SHP77 (cell line): ENCODE measurements at places on chromosomes 1 and 21.
A peak's percentile ranks its signal among the peaks of the same experiment; 100 is the strongest.

GRCh38 chr1:236147068-236147467 lies 4.7 kb downstream of the GPR137B start:
- DNase-seq: no peak

DNA sequence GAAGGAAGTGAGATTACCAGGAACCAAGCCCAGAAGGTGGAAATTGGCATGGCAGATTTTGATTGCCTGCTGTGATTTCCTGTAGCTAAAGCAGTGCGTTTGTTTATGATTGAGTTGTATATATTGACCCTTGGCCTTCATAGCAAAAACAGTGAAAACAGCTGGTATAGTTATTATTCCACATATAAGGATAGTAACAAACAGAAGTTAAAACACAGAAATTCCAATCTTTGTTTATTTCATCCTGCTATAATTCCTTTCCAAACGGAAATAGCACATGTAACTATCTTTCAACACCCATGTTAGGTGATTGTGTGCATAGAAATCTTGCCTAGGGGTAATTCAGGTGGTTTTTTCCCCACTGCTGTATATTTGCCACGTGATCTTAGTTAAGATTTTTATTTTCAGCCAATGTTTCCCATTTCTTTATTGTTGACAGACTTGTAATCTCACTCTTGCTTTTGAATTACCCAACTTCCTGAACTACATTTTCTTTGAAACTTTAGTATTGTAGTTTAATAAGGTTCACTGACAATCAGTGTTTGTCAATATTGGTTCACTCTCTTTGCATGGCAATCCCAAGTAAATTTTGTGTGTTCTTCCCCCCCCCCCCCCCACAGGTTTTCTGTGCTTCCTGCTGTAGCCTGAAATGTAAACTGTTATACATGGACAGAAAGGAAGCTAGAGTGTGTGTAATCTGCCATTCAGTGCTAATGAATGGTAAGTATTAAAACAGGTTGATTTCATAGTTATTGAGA lies 102.7 kb downstream of the CC2D1B start:
- no peak for DNase-seq

DNA sequence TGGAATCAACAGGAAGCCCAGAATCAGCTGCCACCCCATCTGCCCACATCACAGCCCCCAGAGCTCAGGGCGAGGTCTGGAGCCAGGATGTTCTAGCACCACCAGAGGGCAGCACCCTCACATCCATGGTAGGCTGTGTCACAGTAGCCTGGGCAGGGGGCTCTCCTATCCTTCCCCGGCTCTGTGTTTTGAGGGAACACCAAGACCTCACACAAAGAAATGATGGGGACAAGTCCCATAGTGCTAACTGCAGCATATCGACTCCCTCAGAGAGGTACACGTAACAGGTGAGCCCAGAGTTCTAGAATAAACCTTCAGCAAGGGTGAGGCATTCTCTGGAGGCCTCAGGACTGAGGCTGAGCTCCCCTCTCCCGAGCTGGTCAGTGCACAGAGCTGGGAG lies 2.3 kb upstream of the KCNC4 start:
- peak; percentile 72 for DNase-seq

DNA sequence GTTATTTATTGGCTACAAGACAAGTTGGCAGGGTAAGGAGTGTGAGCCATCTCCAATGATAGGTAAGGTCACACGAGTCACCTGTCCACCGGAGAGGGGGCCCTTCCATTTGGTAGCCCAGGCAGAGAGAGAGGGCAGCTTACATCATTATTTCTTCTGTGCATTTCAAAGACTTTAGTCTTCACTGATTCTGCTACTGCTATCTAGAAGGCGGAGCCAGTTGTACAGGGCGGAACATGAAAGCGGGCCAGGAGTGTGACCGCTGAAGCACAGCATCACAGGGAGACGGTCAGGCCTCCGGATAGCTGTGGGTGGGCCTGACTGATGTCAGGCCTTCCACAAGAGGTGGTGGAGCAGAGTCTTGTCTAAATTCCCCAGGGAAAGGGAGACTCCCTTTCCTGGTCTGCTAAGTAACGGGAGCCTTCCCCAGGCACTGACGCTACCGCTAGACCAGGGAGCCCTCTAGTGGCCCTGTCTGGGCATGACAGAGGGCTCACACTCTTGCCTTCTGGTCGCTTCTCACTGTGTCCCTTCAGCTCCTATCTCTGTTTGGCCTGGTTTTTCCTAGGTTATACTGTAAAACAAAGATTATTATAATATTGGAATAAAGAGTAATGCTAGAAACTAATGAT lies 36.7 kb downstream of the ZNF695 start:
- DNase-seq: peak; percentile 44

- DNase-seq: no peak
Observed at GRCh38 chr21:46004168-46004861, 22.7 kb downstream of the COL6A1 start.

DNA sequence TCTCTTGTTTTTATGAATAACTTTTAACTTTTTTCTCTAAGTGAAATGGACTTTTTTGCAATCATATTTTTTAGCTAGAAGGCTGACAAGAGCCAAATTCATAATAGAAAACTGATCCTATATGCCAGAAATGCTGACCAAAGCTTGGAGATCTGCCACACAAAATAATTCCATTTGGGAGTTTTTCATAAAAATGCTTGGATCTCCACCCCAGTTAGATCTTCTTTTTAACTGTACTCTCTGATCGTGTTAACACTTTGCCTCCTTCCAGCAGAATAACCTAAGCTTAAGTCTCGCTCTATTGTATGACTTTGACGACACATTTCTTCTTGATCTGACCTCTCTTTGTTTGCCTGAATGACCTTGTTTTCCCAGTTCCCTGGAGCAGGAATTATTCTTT lies 16.8 kb downstream of the FLG2 start:
- no peak for DNase-seq
